Effector CD8-positive, alpha-beta T cell (primary cell): ENCODE measurements at places on chromosomes 12 and 14.

DNA sequence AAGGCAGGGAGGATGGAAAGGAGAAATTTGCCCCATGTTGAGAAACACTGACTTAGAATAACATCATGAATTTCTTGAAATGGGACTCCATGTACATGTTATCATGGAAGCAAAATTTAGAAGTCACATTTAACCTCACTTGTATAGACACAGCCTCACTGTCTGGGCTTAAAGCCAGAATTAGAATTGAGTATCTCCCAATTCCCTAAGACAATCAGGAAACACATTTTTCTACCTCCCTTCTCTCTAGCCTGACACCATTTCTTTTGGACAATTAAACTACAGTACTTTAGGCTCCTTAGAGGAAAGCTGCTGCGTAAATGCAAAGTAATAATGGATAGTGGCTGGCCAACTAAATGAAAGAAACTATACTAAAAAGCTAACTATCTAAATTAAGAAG is 795.5 kb downstream of the C12orf50 start:
- no peak for DNase-seq

DNA sequence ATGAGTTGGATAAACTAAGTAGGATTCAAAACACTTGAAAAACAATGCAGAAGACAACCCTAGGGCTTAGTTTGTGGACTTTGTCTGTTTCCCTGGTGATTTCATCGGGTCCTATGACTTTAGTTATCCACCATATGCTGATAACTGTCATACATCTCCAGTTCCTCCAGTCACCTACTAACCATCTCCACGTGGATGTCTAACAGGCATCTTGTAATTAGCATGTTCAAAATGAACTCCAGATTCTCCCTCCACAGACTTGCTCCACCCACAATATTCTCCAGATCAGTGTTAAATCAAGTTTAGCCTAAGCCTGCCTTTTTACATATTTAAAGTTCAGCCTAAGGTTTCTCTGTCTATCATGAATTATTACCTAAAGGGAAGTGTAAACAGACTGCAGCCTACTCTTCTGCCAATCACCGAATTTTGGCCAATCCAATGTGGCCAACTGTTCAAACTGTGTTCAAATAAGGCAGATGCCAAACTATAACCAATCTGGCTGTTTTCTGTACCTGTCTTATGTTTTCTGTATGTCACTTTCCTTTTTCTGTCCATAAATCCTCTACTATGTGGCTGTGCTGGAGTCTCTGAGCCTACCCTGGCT is 87.1 kb downstream of the PAX9 start:
- no peak for DNase-seq

DNA sequence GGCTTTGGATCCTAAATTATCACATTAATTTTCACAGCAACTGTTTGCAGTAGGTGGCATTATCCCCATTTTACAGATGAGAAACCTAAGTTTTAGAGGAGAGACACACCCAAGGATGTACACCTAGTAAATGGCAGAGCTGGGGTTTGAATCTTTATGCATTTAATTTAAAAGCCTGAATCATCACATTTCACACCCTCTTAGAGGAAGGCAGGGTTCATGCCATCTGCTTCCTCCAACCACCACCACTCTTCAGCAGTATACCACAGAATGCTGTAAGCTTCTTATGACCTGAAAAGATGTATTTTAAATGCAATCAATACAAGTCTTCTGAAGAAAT is 90.3 kb downstream of the CRADD start:
- DNase-seq: no peak

- DNase-seq: no peak
Observed at GRCh38 chr12:128991716-128992115, 138.4 kb downstream of the GLT1D1 start.

DNA sequence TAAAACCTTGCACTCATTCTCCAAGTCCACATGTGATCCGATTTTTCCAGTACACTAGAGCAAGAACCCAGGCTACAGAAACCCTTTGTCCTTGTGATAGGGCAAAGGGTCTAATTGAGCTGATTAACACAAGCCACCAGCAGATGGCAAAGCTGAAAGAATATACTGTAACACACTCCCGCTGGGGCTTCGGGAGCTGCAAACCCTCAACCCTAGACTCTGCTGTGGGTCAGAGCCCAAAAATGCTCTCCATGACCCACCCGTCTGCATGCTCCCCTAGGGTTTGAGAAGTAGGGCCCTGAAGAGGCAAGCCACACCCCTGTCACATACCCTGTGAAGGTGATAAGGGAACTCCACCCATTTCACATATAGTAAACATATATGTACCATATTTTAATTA is 33.6 kb upstream of the PCNX1 start:
- no peak for DNase-seq

DNA sequence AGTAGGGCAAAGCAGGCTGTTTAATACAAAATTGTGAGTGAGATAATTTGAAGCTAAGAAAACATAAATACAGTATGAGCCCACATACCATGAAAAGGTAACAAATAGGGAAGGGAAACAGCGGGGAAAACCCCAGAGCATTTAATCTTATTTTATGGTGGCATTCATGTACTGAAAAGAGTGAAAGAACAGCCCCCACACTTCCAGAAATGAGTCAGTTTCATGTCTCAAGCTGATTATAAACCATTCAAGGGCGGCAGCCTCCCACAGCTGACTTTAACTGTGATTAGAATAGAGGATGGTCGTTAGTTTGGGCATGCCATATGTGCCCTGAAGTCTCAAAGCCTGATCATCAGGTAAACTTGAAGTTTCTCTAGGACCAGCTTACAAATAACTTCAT is 64.5 kb downstream of the FOXG1 start:
- no peak for DNase-seq

GRCh38 chr14:21231020-21231652 is 38.1 kb downstream of the HNRNPC start:
- no peak for DNase-seq

DNA sequence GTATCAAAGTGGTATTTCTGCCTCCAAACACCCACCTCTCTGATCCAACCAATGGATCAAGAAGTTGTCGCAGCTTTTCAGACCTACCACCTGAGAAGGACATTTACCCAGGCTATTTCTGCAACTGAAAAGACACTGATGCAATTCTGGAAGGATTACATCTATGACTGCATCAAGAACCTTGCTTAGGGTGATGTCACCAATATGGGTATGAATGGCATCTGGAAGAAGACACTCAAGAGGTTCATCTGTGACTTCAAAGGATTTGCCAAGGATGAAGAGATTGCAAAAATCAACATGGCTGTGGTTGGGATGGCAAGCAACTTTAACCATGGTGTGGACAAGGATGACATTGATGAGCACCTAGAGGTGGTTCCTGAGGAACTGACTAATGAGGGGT is 154.2 kb downstream of the PCNX1 start:
- DNase-seq: no peak

DNA sequence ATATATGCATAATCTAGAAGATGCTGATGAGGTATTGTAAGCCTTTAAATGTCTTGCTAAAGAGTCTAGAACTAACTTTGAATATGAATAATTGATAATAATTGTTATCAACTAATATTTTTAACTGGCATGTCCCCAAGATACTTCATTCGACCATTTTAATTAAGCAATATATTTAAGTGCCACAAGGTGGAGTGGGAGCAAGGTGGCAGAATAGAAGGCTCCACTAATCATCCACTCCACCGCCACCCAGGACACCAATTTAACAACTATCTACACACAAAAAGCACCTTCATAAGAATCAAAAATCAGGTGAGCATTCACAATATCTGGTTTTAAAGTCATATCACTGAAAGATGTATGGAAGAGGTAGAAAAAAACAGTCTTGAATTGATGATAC is 409.6 kb downstream of the SEC23A start:
- no peak for DNase-seq

GRCh38 chr14:70317969-70318634 is 41.4 kb downstream of the COX16 start:
- no peak for DNase-seq

DNA sequence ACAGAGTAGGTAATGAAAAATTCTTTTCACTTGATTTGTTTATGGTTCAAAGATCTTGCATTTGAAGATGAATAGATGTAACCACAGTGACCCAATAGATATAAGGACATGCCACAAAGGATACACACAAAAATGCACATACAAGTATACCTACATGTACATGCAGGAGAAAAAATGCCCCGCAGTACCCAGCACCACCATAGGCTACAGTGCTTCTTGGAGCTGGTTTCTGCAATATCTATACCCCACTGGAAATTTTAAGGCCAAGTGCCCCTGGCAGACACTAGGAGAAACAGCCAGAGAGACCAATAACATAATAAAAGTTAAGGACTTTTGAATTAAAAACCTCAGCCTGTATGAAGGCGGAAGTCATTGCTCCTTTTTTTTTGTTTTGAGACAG is 12.1 kb upstream of the STAC3 start:
- no peak for DNase-seq

- peak; percentile 3 for DNase-seq
Observed at GRCh38 chr14:92973261-92973797, 50.4 kb downstream of the CHGA start.

DNA sequence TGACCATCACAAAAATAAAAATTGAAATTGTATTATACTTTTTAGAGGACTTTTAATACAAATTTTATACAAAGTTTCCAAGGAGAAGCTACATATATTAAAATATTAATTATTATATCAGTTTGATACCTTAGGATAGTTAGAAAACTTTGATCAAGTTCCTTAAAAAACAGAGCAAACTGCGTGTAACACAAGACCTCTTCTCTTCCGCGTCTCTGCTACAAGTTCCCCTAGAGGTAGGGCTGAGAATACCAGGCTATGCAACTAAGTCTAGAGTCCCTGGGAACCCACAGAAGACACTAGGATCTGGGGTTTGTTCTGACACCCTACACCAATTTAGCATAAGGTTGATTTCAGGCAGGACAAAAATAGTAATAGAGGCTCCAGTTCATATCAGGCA is 319.0 kb downstream of the FOXG1 start:
- DNase-seq: no peak

- no peak for DNase-seq
Observed at GRCh38 chr12:101671157-101671791, 26.2 kb upstream of the CHPT1 start.

DNA sequence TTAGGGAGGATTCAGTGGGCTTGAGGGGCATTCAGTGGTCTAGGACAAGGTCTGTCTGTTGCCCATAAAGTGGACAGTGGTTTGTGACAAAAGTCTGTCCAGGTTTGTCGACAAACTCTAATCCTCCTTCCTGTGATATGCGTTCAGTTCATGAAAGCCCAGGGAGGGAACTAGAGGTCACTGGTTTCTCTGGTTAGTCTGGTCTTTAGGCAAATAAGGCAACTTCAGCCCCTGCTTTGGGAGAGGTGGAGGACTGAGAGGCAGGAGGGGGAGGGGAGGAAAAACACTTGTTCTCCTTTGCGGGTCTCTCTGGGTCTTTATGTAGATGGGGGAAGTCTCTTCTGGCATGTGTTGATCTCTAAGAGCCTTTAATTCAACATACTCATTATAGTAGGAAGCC is 235.1 kb upstream of the PWP1 start:
- DNase-seq: no peak

GRCh38 chr14:101583715-101584054 is 22.4 kb downstream of the DIO3 start:
- DNase-seq: no peak

GRCh38 chr12:53055471-53056266 is 5.8 kb downstream of the TNS2 start:
- no peak for DNase-seq

GRCh38 chr12:76143343-76144244 is 59.1 kb upstream of the NAP1L1 start:
- DNase-seq: no peak

- DNase-seq: no peak
Observed at GRCh38 chr14:64992328-64992885, 5.7 kb downstream of the FNTB start.

DNA sequence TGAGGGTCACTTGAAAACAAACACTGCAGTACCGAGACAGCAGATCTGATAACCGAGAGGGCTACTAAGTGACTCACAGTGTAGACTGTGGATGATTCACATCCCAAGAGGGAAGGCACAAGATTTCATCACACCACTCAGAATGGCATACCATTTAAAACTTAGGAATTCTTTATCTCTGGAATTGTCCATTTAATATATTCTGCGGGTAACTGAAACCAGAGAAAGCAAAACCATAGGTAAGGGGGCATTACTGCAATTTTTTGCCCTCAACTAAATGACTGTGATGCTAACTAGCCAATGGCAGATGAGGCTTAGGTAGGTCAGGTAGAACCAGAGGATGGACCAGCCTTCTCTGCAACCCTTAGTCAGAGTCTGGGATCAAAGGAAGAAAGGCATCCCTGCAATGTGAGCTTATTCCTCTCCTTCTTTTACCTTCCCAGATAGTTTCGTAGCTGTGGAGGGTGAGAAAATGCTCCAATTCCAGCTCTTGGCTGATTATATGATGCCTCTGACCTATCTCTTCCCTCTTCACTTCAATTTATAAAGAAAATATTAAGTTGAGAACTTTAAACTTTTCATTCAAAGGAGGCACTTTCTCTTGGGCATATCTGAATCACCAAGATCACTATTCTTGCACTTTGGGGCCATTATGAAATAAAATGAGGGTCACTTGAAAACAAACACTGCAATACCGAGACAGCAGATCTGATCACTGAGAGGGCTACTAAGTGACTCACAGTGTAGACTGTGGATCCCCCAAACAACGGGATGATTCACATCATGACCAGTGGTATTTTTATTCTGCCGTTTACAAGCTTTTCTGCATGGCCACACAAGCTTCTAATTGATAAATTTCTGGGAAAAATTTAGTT is 6.8 kb downstream of the ART4 start:
- no peak for DNase-seq

GRCh38 chr14:104357689-104358527 is 219.5 kb downstream of the KIF26A start:
- no peak for DNase-seq

GRCh38 chr14:101760138-101761011 is 1.1 kb upstream of the PPP2R5C start:
- DNase-seq: peak; percentile 95

- no peak for DNase-seq
Observed at GRCh38 chr12:64320611-64321010, 69.9 kb downstream of the C12orf56 start.

- no peak for DNase-seq
Observed at GRCh38 chr14:23660290-23661226, 24.4 kb downstream of the DHRS2 start.

GRCh38 chr14:65686761-65687160 is 274.2 kb downstream of the FUT8 start:
- DNase-seq: no peak

DNA sequence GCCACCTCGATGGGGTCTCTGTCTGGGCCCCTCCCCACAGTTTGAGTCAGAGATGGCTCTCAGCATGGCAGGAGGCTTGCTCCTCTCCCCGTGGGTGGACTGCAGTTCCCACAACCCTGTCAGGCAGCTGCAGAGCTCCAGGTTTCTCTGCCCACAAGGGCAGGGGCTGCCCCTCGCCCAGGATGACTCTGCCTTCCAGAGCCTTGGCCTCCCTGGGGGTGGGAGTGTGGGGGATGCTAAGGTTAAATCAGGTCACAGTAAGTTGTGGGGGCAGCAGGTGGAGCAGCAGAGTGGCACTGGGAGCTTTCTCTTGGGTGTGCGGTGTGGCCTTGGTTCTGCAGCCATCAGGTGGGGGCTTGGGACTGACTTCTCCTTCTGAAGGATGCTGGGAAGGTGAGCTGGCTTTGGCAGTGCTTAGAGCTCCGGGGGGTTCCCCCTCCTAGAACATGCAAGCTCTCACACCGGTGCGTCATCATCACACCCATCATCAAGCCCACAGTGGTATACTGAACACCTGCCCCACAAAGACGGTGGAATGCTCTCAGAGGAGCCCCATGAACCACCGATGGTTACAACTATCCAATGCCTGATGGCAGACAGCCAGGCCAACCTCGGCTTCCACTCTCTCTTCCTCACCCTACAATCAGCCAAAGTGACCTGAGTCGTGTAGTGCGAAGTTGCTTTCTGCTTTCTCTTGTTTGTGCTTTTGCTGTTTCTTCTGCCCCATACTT is 39.7 kb downstream of the ERH start:
- no peak for DNase-seq

GRCh38 chr12:53221203-53222080 is 10.6 kb downstream of the RARG start:
- DNase-seq: peak; percentile 36
